ENCODE measurements at places on chromosomes 1 and 21. TPM values are rescaled to one million over a fixed set of nuclear protein-coding genes. Genes with fewer than 3 reads are reported as not detected.

The FAAP20 gene
- 88.8 TPM for total RNA-seq

The ANP32E gene
- 56.5 TPM for total RNA-seq

The FLG2 gene
- total RNA-seq = not detected

The LCE2C gene
- total RNA-seq = not detected

The ZSWIM5 gene
- total RNA-seq = 0.32 TPM

The RAB42 gene
- not detected for total RNA-seq

The FTCD gene
- total RNA-seq = 0.20 TPM

The SYCP1 gene
- total RNA-seq = not detected

The TYW3 gene
- total RNA-seq = 24.4 TPM

The FNDC5 gene
- not detected for total RNA-seq

The WNT3A gene
- 0.10 TPM for total RNA-seq
